ENCODE measurements at places on chromosomes 5 and 9.

- DNase-seq, result no peak
Observed at GRCh38 chr5:33409435-33410170, 31.2 kb upstream of the TARS1 start.

GRCh38 chr5:102722931-102723330 is 32.2 kb upstream of the PAM start:
- no peak for DNase-seq

GRCh38 chr9:124281931-124282371 is 24.2 kb downstream of the NEK6 start:
- no peak for DNase-seq

- no peak for DNase-seq
Observed at GRCh38 chr5:173664154-173664526, 47.7 kb upstream of the BOD1 start.

DNA sequence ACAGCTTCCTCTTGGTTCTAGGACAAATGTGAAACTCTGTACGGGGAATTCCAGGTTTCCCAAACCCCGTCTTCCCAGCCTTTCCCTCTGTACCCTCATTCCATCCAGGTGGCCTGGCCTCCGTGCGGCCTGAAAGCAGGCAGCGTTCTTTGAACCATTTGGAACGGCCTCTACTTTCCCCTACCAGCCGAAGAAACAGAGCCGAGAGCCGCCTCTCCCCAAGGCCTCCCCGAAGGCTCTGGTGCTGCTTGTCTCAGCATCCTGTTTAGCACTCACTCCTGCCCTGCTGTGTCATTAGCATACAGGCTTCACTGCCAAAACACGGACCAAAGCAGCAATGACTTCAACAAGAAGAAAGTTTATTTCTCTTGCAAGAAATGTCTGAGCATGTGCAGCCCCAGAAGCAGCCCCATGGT is 137.7 kb downstream of the HSD17B3 start:
- DNase-seq, result no peak

DNA sequence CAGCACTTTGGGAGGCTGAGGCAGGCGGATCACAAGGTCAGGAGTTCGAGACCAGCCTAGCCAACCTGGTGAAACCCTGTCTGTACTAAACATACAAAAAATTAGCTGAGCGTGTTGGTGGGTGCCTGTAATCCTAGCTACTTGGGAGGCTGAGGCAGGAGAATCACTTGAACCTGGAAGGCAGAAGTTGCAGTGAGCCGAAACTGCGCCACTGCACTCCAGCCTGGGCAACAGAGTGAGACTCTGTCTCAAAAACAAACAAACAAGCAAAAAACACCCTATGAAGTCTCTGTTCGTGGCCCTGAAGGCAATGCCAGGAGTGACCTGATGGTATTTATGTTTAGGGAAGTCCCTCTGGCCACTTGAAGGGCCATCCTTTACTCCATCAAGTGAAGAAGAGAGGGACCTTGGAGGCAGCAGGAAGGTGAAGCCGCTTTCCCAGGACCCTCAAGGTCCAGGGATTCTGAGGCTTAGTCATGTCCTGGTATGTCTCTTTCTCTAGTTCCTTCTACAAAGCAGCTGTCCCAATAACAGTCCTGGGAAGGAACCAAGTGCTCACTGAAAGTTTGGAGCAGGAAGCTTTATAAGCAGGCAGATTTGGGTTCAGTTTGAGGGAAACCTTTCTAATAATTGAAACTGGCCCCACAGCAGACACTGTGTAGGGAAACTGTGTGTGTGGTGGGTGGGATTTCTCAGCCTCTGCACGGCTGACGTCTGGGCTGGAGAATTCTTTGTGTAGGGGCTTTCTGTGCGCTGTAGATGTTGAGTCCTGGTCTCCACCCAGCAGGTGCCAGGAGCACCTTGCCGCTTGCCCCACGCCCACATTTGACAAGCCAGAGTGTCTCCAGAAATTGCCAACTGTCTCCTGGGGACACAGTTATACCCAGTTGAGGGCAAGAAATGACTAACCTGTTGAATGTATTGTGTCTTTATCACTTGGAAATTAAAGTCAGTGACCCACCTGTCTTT is 12.5 kb downstream of the PHF2 start:
- no peak for DNase-seq

DNA sequence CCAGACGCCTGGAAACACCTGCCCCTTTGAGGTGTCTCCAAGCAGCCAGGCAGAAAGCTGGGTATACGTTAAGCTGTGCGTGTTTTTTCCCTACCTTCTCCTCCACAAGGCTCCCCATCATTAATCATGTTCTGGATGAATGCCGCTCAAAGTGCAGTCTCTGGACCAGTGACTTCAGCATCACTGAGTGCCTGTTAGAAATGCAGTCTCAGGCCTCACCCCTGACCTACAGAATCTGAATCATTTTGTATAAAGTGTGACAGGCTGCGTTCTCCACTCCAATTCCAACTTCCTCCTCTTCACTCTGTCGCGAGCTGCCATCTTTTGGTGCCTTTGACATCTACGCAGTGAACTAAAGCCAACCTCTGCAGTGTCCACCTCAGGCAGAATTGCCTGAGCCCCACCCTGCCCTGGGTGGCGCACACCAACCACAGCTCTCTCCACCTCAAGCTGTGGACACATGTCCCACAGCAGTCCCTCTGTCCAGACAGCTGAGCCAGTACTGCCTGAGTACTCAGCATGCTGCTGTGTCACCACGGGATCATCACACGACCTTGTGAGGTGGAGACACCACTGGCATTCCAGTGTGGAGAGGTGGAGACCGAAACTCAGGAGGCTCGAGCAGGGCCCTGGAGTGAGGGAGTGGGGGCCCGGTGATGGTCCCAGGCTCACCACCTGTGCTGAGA is 14.2 kb downstream of the PTPN3 start:
- DNase-seq, result no peak

DNA sequence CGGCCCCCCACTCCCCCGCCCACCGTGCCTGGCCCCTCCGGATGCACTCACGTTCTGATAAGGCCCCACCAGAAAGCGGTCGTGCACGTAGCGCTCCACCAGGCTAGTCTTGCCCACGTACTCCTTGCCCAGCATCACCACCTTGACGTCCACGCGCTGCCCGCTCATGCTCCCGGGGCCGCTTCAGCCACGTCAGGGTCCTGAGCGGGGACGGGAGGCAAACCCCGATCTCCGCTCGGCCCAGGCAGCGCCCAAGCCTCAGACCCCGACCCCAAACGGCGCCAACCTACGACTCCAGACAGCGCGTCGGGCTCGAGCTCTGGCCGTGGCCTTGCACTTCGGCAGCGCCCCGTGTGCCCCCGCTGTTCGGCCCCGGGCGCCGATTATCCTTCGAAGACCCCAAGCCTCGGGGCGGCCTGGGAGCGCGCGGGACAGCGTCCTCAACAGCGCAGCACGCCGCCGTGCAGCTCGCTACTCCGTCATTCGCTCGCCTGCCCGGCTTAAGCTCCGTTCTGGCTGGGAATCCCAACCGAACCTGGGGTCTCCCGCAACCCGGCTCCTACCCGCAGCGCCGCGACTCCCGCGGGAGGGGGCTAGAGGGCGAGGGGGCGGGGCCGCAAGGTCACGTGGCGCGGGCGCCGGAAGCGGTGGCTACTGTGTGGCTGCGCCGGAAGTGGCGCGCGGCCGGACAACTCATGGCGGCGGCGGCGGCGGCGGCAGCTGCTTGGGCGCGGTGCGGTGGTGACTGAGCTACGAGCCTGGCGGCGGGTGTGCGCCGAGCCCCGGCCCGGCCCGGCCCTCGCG is at the start of the genes PRELID1 and RAB24:
TSS of gene PRELID1 (plus strand) at position 679 of the 804 bp plus-strand sequence. CDS start 187 bp downstream, outside the sequence.
TSS of gene RAB24 (minus strand) at position 599 of the 804 bp plus-strand sequence. CDS start at position 168, 431 bp downstream.
- DNase-seq, result peak; percentile 62

GRCh38 chr5:80540691-80541090 is 29.4 kb downstream of the ANKRD34B start:
- no peak for DNase-seq

DNA sequence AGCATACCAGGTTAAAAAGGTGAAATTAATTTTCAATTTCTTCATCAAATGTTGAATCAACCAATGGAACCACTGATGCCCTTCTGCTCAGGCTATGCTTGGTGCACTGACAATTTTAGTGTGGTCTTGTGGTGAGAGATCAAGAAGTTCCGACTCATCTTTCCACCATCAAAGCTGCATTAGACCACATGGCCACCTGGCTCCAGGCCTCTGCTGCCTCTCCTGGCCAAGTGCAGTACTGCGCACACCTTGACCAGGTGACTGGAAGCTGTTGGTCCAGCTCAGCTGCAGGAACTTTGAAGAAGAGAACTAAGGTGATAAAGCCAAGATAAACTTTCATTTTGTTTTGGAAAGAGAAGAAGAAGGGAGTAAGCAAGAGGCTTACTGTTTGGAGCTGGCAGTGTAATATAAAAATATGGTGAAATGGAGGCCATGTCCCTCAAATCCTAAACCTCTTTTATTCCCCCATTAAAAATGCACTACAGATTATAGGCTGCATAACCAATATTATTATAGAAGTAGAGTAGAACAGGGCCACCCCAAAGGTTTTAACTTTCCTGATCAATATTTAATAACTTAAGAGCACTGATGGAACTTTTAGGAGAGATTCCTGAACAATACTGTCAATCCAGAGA is 315.5 kb upstream of the C9orf72 start:
- no peak for DNase-seq

GRCh38 chr5:97133101-97133500 is 9.3 kb downstream of the LIX1 start:
- no peak for DNase-seq

- DNase-seq, result no peak
Observed at GRCh38 chr5:1447671-1448361, 2.6 kb upstream of the SLC6A3 start.

DNA sequence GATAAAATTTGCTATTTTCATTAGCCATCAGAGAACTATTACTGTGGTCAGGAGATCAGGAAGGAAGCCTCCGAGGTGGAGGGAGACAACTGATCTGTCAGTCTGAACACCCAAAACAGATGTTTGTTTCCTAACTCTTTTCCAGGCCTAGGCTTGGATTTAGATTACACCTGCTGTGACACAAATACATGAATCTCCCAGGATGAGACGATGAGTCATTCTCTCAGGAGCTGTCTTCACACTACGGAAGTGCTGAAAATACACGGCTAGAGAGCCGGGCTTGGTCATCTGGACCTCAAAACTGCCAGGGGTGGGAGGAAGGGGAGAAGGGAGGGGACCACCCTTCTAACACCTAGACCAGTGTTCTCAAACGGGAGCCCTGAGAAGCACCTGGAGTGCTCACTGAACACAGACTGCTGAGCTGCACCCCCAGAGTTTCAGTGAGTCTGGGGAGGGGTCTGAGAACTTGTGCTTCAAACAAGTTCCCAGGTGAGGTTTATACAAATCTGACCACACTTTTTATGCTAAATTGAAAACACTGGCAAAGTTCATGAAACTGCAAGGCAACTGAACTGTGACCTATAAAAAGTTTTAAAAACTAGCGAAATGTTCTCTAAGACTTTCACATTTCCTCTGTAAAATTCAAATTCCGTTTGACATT is 80.3 kb upstream of the EQTN start:
- no peak for DNase-seq

- no peak for DNase-seq
Observed at GRCh38 chr5:133846478-133847226, 121.8 kb downstream of the C5orf15 start.

DNA sequence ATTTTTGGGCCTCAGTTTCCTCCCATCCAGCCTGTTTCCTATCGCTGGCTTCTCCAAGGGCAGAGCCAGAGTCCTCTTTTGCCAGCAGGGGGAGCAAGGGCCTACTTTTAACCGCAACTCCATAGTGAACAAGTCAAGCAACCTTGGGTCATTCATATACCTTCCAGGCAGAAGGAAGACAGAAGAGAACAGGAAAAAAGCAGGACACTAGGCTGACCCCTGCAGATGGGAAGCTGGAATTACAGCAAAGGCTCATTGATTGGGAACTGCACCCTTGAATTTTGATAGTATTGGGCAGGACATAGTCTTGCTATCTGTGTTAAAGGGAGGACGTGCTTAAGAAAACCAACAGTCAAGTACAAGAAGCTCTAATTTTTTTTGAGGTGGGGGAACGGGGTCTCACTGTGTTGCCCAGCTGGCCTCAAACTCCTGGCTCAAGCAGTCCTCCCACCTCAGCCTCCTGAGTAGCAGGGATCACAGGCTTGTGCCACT is 30.1 kb downstream of the QRFP start:
- peak; percentile 61 for DNase-seq

- peak; percentile 98 for DNase-seq
Observed at GRCh38 chr5:147782110-147783028, at the start of gene JAKMIP2. TSS of gene JAKMIP2 (minus strand) at chr5:147782728. CDS start at chr5:147671806, 110,922 bp downstream.

DNA sequence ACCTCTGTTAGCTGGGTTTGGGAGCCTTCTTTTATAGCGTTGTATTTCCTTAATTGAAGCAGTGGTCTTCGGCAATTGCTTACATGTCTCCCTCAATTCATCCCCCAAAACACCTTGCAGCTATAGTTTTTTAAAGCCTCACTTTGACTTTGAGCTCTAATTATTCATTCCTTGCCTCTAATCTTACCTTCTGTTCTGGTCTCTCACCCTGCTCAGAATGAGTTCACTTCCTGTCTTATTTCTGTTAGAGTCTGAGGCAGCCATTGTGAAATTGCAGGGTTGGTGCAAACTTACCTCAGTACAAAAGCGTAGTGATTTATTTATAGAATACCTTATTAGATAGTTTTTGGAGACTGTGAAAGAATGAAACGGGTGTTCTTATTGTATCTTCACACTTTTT is 35.0 kb downstream of the AOPEP start:
- DNase-seq, result no peak

- DNase-seq, result no peak
Observed at GRCh38 chr9:112863214-112863613, 27.5 kb downstream of the SLC46A2 start.

- no peak for DNase-seq
Observed at GRCh38 chr5:153959134-153959957, 79.4 kb downstream of the FAM114A2 start.

DNA sequence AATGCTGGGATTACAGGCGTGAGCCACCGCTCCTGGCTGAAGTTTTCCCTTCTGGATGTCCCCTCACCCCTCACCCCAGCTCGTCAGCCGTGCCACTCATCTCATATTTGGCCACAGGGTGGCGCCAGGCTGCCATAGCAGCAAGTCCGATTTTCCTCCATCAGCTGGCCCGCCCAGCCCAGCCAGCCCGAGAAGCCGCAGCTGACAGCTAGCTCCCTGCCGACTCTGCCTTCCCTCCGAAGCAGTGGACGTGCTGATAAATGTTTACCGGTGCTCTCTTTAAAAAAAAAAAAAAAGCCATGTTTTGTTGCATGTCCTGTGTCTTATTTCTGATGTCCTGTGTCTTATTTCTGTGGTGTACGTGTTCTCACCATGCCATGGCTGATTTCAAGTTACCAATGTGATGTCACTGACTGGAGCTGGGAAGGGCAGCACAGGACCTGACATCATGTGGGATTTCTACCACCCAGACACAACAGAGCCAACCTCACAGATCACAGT is 58.3 kb downstream of the PFDN1 start:
- peak; percentile 63 for DNase-seq

GRCh38 chr5:160119905-160120266 is 636 bp upstream of the PWWP2A start:
- no peak for DNase-seq

GRCh38 chr9:18250053-18250452 is 223.9 kb upstream of the ADAMTSL1 start:
- DNase-seq, result no peak

GRCh38 chr5:59158637-59159391 is 575.9 kb downstream of the RAB3C start:
- DNase-seq, result no peak

DNA sequence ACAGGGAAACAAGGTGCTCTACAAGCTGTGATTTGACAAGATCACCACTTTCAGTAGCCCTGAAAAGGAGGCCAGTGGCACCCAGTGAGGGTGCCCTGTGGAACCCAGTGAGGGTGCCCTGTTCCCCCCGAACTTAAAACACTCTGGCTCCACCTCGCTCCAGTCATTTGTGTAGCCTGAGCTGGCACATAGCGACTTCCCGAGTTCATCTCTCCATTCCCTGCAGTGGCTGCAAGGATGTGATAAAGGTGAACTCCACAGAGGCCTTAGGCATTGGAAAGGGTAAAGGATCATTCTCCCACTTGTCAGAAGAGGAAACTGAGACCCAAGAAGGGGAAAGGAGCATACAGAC is 21.9 kb upstream of the ANXA6 start:
- DNase-seq, result no peak

All from NCI-H1436 (cell line).